MG63 (cell line): ENCODE measurements at places on chromosomes 6 and 20.

DNA sequence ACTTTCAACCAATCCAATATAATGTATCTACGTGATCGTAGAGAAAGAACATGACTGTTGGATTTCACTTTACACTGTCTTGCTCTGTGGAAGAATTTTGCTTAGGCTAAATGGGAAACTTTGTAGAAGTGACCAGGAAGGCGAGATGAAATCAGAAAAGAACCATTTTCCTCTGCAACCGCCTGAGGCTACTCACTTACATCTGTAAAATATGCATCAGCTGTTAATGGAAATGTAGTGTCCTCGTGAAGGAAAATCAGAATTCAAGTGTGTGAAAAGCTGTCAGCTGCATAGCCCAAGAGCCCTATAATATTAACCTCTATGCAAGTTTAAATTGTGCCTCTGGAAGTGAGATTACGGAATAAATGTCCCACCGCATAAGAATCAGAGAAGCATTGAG lies 277.9 kb downstream of the C6orf118 start:
- no peak for DNase-seq

- DNase-seq, result no peak
These were observed 493.1 kb downstream of the BTBD3 start for GRCh38 chr20:12410783-12411182.

GRCh38 chr6:94468830-94469229 lies 1049.5 kb upstream of the EPHA7 start:
- DNase-seq, result no peak

GRCh38 chr20:34675561-34675960 lies 1.3 kb downstream of the PIGU start:
- no peak for DNase-seq

GRCh38 chr6:169640983-169641382 lies 60.8 kb downstream of the WDR27 start:
- DNase-seq, result no peak

DNA sequence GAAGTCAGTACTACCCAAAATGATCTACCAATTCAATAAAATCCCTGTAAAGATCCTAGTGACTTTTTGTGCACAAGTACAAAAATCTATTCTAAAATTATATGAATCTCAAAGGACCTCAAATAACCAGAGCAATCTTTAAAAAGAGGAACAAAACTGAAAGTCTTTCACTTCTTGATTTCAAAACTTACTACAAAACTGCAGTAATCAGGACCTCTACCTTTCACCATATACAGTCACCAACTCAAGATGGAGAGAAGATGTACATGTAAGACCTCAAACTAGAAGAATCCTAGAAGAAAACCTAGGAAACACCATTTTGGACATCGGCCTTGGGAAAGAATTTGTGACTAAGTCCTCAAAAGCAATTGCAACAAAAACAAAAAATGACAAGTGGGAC lies 109.5 kb upstream of the CD93 start:
- DNase-seq, result no peak

GRCh38 chr6:121865811-121866210 lies 430.4 kb downstream of the GJA1 start:
- no peak for DNase-seq

GRCh38 chr6:332671-333070 lies 40.4 kb downstream of the DUSP22 start:
- peak; percentile 49 for DNase-seq

GRCh38 chr20:40279390-40279789 lies 409.6 kb downstream of the MAFB start:
- peak; percentile 64 for DNase-seq

GRCh38 chr6:29561606-29562181 lies 2.2 kb upstream of the UBD start:
- DNase-seq, result no peak

DNA sequence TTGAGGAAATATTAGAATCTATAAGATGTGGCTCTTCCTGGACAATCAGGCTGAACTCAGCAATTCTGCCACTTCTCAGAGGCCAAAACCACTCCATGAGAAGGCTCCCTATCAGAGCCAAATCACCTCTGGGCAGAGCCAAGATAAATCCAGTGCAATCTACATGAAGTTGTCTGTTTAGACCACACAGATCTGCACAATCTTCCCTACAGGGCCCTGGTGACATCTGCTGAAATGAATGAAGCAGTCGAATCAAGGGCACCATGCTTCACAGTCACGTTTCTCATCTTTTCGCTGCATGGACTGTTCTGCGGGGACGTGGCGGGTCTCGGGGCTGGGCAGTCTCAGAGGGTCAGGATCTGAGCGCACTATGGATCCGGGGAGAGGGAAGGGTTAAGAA lies 60.1 kb upstream of the CD93 start:
- peak; percentile 8 for DNase-seq

- no peak for DNase-seq
These were observed 44.4 kb downstream of the MRPL14 start for GRCh38 chr6:44082872-44083321.

DNA sequence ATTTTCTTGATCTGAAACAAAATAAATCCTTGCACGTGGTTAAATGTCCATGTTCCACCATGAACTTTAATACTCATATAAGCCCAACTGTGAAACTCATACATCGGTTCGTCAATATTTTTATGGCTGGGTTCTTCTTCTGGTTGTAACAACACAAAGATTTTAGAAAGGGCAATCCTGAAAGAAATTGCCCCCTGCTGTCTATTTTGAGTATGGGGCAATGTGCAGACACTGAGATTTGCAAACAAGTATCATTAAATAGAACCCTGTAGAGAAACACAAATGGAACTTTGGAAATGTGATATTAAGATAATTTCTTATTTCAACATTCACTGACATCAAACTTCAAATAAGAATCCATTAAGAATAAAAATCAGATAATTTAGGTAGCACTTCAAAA lies 80.2 kb upstream of the PHACTR1 start:
- DNase-seq, result no peak

- no peak for DNase-seq
These were observed 102.6 kb downstream of the ATP9A start for GRCh38 chr20:51665543-51666118.

DNA sequence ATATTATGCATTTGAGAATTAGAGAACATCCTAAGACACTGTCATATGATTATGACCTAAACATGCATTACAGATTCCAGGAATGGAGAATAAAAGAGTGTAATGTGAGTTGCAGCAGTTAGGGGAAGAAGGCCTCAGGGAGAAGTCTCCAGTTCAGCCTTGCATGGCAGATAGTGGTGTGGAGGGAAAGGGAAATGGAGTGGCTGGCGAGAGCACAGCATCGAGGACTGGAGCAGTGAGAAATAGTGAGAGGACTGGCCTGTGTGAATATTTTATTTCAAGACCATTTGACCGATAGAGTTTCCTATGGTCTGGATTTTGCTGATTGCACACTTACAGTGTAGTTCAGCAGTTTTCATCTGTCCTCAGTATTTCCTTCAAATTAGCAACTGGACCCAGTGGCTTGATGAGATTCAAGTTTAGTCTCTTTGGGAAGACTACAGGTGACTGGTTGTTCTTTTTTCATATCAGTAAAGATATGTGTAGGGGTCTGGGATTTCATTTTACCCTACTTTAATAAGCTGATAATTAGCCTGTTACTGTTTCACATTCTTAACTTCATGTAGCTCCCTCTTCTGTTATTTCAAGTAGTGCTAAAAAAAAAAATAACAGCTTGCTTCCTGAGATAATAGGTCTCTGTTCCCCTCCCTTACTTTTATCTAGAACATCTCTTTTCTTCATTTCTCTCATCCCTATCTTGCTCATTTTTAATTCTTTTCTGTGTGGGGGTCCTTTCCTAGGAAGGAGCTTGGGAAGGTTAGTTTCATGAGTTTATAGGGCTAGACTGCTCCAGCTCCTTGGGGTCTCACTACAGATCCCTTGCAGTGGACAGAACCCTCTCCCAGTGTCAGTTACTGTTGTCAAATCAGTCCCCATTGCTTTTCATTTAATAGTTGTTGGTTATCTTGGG lies 27.9 kb downstream of the BLTP3A start:
- DNase-seq, result no peak

- peak; percentile 97 for DNase-seq
These were observed 59.9 kb downstream of the EYA2 start for GRCh38 chr20:46954490-46955038.

DNA sequence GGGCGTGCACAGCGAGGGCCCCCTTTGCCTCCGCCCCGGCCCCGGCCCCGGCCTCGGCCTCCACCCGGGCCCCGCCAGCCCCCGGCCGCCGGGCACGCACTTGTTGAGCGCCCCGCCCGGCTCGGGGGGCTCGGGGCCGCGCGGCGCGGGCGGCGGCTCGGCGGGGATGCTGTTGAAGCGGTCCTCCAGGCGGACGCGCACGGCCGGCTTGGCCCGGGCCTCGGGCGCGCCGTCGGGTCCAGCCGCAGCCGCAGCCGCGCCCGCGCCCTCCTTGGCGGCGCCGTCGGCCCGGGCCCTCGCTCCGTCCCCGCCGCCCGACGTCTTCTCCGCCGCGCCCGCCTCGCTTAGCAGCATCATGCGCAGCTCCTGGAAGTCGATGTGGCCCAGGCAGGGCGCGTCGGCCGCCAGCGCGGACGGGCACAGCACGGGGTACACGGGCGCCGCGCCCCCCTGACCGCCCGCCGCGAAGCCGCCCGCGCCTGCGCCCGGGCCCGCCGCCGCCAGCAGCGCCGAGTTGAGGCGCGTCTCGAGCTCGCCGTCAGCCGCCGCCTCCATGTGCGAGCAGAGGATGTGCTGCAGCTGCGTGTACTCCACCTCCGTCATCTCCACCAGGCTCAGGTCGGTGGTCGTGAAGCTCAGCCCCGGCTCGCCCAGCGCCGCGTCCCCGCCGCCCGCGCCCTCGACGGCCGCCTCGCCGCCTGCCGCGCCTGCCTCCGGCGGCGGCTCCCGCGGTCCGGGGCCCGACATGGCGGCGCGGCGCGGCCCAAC lies 514 bp downstream of the TCFL5 start:
- DNase-seq, result peak; percentile 46

DNA sequence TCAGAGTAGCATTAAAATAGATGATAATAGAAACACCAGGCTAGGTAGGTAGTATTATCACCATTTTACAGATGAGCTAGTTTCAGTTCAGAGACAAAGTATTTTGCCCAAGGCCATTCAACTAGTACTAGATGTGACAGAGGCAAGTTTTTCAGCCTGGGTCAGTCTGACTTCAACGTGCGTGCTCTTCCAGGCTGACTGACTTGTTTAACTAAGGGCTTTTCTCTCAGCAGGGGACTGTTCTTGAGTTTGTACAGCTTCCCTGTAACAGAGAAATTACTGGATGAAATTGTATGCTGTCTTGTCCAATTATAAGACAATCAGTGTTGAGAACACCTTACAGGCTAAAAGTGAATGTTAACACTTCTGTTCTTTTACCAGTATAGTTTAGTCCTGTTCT lies 333.5 kb upstream of the MAN1A1 start:
- DNase-seq, result no peak

- DNase-seq, result no peak
These were observed 443.8 kb downstream of the HAO1 start for GRCh38 chr20:7496394-7496991.

- DNase-seq, result no peak
These were observed 38.7 kb downstream of the LAMA4 start for GRCh38 chr6:112215488-112216284.

- DNase-seq, result no peak
These were observed 63.1 kb downstream of the MYH7B start for GRCh38 chr20:35018590-35019371.

- peak; percentile 100 for DNase-seq
These were observed 68.5 kb downstream of the MRPL14 start for GRCh38 chr6:44058617-44059358.

DNA sequence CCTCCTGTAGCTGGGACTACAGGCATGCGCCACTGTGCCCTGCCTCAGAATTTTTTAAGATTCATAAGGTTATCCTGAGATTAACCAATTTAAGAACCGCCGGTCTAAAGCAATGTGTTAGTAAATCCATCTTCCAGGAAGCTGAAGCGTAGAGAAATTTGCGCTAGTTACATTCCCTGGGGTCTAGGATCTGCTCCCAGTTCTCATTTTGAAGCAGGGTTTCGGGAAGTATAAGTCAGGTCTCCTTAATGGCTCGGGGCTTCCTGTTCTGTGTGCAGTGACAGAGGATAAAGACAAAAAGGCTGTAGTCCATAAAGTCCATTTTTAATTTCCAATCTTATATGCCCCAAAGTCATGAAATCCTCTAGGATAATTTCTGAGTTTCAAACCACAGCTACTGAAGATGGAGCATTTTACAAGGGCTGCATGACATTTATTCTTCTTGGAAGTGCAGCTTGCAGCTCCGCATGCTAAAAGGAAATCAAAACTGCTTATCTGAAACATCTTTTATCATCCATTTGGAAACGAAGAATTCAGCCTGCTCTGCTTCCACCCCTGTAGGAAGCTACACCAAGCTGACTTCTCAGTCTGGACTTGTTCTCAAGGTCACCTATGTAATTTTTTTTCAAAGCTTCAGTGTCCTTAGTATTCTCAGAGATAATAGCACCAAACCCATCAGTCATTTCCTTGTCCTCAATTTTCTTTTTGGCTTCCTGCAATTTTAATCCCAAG lies 326.1 kb downstream of the PRL start:
- DNase-seq, result no peak

DNA sequence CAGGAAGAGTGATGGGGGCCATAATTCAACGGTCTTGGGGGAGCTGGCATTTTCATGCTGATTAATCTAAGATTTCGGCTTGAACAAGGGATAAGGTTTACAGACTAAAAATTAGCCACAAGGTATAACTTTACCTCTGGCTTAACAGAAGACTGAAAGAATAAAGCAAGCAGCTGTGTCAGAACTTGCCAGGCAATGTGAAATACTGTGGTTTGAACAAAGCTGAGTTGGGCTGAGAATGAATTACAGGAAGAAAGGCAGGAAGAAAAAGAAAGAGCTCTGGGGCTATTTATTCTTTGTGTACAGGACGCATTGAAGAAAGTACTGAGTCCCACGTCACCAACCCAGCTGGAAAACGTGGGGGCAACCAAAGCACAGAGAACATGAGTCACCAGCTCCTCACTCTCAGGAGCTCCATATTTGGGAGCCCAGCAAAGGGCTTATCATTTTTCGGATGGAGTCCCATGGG lies 121.5 kb upstream of the NEDD9 start:
- DNase-seq, result no peak

DNA sequence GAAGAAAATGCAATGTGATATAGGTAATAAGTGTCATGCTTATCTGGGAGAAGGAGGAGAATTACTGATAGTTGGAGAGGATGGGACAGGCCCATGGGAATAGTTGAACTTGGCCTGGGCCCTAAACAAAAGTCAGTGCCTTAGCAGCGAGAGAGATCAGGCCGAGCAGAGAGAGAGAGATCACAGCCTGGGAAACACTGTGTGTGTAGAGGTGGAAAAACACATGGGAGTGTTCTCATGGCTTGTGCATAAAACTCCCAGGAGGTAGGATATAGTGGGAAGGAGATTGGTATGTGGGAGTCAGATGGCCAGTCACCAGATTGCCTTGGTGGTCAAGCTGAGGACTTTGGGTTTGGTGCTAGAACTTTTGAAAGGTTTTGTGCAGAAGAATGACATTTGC lies 47.6 kb downstream of the FIG4 start:
- no peak for DNase-seq

- DNase-seq, result no peak
These were observed at the start of gene CD93 for GRCh38 chr20:23086056-23086566. TSS of gene CD93 (minus strand) at chr20:23086324. CDS start at chr20:23086192, 132 bp downstream.

- no peak for DNase-seq
These were observed 7.5 kb downstream of the CCM2L start for GRCh38 chr20:32017711-32018251.

GRCh38 chr6:21186479-21187055 lies 407.0 kb upstream of the SOX4 start:
- no peak for DNase-seq
